ENCODE measurements at places on chromosomes 16 and 17.
A peak's percentile ranks its signal among the peaks of the same experiment; 100 is the strongest.

DNA sequence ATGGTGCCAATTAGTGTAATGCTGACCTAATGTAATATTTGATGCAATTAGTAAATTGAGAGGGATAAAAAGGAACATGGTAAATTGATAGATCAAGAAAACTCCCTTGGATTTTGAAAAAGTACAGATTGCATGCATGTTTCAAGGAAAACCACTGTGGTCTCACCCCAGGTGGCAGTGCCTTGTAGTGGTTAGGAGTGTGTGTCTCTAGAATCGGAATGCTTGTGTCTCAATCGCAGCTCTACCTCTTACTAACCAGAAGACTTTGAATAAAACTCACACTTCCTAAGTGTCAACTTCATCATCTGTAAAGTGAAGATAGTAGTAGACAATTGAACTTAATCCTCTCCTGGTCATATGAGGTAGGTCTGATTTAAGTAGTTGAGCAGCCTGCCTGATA lies 128.9 kb upstream of the GOT2 start:
- no peak for DNase-seq

GRCh38 chr17:46978489-46979146 lies 435 bp downstream of the RPRML start:
- no peak for DNase-seq

- no peak for DNase-seq
Observed at GRCh38 chr17:21525464-21526130, 149.4 kb downstream of the KCNJ12 start.

DNA sequence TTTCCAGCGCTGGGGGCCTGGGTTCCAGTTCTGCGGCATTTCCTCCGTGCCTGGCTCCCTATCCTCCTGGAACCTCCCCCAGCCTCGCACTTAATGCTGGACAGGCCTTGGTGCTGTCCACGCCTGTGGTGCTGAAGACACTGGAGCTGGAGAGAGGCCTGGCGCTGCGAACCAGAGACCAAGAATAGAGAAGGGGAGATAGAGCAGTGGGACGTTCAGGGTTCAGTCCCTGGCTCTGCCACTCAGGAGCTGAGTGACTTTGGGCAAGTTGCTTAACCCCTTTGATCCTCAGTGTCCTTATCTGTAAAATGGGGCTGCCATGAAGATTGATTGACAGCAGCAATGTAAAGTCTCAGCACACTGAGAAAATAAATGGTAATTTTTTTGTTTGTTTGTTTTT lies 11.9 kb downstream of the SBK1 start:
- DNase-seq, result no peak

- DNase-seq, result no peak
Observed at GRCh38 chr17:45384789-45385262, 47.8 kb downstream of the ARHGAP27 start.

DNA sequence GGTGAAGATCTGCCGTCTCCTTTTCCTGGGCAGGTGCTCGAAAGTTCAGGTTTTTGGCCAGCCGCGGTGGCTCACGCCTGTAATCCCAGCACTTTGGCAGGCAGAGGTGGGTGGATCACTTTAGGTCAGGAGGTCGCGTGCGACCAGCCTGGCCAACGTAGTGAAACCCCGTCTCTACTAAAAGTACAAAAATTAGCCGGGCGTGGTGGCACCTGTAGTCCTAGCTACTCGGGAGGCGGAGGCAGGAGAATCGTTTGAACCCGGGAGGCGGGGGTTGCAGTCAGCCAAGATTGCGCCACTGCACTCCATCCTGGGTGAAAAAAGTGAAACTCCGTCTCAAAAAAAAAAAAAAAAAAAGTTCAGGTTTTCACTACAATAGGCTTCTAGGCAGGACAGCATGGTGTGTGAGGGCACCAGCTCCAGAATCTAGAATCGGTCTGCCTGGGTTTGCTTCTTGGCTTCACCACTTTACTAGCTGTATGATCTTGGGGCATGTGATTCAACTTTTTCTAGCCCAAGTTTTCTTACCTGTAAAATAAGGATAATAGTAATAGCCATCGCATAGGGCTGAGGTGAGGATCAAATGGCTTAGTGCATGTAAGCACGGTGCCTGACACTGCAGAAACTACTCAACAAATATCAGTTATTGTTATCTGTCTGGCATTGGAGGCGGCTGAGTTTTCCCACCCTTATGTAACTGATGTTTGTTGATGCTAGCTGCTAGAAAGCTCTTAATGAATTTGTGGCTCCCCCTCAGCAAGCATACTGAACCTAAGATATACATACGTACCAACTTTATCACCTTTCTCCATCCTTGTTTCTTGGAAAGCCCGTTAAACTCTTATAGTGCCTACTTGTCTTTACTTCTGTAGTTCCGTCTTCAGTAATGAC lies 1.3 kb downstream of the PSMD12 start:
- no peak for DNase-seq

GRCh38 chr16:11609474-11610120 lies 22.9 kb upstream of the LITAF start:
- no peak for DNase-seq

GRCh38 chr16:50172195-50172922 lies 19.3 kb downstream of the TENT4B start:
- peak; percentile 14 for DNase-seq

GRCh38 chr16:89361751-89362539 lies 128.4 kb downstream of the ANKRD11 start:
- DNase-seq, result peak; percentile 70

DNA sequence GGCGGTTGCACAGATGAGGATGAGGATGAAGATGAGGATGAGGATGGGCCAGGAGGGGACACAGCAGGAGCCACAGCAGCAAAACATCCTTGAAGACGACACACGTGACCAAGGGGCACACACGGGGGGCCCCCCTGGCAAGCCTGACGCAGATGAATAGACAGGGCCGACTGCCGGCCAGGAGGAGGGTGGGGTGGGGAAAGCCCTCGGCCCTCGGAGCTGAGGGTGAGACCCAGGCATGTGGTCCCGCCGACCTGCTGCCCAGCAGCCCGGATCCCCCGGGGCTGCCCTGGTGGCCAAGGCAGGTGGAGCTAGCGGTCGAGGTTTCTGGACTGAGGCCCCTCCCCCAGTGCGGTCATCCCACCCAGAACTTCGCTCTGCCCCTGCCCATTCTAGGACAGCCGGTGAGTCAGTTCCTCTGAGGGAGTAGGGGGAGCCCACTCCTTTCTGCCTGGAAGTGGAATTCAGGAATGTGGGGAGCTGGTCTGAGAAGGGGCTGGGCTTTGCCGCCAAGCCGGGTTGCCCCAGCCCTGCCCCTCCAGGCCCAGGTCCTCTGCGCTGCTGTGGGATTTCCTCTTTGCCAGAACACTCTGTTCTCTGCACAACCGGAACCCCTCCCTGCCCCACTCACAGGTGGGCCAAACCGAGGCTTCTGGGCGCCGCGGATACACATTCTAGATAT lies 9.9 kb downstream of the CYGB start:
- no peak for DNase-seq
